NCI-H774 (cell line): ENCODE measurements at places on chromosomes 4 and X.

DNA sequence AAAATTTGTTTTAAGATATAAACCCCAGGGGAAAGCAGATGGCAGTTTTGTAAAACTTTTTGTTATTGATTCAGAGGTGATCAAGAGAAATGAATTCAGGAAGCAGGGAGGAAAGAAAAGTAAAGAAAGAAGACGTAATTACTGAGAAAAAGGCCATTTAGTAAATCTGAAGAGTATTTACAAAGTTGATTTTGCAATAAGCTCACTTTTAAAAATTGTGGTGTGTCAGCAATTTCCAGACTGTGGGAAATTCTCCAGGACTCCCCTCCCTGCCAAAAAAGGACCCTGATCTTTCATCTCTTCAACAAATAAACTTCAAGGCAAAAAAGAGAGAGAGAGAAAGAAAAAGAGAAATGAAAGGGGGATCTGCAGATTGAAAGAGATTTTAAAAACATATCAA, 36.6 kb downstream of the PCYT1B start:
- no peak for DNase-seq

DNA sequence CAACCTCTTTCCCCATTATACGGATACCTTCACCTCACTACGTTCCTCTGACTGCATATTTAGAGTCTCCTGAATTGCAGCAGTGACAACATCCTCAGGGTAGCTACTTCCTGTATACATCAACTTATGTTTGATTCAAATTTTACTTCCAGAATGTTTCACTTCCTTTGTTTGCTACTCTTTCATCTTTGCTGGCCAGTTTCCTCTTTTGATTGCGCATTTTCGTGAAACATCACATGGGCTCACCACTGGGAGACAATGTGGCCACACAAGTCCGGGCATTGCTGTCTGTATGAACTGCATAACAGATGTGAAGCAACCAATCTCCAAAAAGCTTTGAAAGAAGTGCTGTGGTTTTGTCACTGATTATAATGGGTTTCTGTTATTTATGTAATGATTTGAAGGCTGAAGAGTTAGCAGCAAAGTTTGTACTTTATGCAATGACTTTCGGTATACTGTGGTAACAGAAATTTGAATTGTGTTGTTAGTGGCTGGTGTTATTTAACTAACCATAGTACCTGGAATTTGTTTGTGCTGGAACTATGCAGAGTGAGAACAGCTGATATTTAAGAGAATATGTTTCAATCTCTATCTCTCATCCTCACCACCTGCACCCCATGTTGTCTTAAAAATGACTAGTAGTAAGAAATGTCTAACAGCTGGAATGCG, 7.4 kb downstream of the SNCA start:
- no peak for DNase-seq

DNA sequence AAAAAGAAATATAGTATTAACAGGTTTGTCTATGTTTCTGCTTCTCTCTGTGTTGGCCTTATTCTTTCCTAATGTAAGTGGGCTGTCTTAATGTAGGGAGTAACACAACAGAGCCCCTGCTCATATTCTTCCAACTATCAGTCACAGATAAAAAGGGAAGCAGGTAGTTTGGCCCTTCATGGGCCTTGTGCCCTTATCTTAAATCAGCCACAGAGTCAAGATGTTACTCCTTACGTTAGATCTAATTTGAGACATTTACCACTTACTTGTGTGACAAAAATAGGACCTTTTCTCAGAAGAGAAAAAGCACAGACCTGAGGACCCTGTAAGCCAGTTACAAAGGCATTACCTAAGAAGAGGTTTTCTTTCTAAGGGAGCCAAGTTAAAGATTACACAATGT, 589.0 kb downstream of the GRXCR1 start:
- DNase-seq: no peak

- no peak for DNase-seq
Measured at GRCh38 chr4:66091786-66092185, 421.5 kb upstream of the EPHA5 start.

GRCh38 chrX:133697656-133698055, 282.4 kb upstream of the GPC4 start:
- DNase-seq: no peak

GRCh38 chr4:129526812-129527211, 430.9 kb downstream of the C4orf33 start:
- no peak for DNase-seq

DNA sequence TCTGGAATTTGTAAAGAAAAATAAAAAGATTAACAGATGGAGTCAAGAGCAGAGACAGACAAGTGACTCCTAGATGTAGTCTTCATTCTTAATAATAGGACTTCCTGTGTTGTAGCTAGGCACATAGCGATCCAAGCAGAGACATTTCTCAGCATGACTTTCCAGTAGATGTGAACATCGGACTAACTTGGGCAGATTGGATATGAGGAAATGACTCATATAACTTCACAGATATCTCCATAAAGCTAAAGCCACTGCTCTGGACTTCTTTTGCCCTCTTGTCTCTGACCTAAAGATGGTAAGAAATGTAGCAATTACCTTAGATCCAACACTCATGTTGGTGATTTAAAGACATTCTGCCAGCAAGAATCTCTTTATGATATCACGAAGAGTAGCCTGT, 131.7 kb downstream of the EPHA5 start:
- DNase-seq: no peak

DNA sequence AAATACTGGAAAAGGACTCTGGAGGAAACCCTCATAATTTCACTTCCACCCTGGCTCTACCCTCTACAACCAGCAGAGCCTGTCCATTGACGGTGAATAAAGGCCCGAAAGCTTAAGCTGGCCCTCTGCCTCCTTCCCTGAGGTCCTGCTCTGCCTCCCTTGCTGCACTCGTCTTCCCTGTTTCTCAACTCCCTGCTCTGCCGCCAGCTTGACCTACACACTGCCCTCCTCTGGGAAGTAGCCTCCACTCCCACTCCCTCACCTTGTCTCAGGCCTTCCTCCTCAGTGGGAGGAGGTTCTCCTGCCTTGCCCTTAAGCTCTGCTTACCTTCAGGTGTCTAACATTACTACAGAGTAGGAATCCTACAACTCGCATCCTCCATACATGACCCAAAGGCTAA, 608.6 kb upstream of the NR3C2 start:
- no peak for DNase-seq

DNA sequence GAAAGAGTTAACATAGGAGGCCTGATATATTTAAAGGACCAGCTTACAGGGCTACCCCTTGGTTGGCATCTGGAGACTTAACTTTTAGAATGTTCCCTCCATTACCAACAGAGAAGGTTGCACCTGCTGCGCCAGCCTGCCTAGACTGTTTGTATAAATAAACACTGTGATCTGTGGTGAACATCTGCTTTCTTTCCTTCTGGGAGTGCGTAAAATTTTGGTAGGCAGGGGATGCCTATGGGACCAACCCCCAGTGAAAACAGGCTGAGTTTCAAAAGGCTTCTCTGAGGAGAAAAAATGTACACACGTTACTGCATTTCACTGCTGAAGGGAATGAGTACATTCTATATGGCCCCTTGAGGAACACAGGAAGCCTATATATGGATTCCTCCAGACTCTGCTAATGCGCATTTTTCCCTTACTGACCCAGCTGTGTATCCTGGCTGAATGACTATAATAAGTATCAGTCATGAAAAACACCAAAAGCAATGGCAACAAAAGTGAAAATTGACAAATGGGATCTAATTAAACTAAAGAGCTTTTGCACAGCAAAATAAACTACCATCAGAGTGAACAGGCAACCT, 13.8 kb downstream of the CENPC start:
- DNase-seq: no peak

DNA sequence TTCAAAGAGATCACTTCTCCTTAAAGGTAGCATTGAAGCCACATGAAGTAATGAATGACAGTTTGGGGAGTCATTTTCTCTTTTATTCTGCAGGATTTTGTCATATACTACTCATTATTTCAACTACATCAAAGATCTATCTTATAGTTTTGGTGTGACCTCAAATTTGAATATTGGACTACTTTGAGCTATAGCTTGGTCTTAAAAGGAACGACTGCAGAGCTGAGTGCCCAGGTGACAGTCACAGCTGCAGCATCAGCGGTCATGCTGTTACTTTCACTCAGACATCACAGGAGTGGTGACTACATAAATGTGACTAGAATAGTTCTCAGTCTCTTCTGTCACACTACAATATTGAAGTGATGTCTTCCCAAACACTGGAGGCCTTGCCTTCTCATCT, 10.7 kb upstream of the SPCS3 start:
- no peak for DNase-seq

- DNase-seq: no peak
Measured at GRCh38 chr4:70901607-70901983, 574 bp upstream of the MOB1B start.

GRCh38 chr4:3836756-3837601, 70.8 kb downstream of the ADRA2C start:
- DNase-seq: no peak

DNA sequence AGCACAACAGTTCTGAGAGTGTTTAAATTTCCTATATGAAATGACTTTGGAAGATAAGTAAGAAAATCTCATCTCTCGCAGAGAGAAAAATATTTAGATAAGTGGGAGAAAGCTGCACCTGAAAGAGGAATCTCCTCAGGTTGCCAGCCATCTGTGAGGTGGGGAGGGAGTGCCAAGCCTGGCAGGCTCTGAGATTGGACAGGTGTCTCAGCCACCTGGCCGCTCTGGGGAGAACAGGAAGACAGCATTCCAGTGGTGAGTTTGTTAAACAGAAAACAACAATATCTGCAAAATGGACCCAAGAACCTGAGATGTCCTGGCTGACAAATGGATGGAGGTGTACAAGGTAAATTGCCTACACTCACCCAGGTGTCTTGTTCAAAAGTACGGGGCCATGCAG, 31.3 kb downstream of the EMCN start:
- DNase-seq: no peak

GRCh38 chrX:46737462-46737861, 21.5 kb downstream of the SLC9A7 start:
- no peak for DNase-seq

- DNase-seq: peak; percentile 57
Measured at GRCh38 chr4:121108557-121108956, 36.2 kb upstream of the NDNF start.

- peak; percentile 79 for DNase-seq
Measured at GRCh38 chrX:118823263-118824172, at the start of gene ZCCHC12. TSS of gene ZCCHC12 (plus strand) at chrX:118823824. CDS start at chrX:118825245, 1,421 bp downstream.

DNA sequence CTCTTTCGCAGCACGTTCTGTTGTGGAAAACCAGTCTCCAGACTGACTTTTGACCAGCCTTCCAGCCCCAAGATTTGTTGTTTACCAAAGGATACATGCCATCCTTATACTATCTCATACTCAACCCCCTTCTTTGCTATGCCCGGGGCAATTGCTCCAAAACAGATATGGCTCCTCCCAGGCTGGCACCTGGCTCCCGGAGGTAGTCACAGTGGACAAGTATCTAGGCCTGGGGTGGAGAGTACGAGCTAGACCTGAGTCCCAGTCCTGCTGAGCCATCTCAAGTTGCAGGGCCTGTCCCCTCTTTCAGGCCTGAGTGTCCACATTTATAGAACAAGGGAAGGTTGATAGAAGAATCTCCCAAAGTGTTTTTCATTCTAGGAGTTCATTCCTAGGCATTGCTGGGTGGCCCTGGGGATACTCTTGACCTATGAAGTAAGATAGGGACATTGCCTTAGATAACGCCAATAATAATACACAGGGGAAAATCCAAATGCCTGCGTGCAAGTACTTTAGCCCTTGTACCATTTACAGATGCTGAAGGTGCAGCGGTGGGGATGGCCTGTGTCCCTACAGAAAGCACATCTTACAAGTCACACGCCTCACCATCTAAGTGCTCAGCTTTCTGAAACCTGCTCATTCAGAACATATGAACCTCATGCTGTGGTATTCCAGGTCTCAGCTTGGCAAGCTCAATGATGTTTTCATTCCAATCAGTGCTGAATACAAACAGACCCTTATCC, 136.7 kb upstream of the MAMLD1 start:
- no peak for DNase-seq

DNA sequence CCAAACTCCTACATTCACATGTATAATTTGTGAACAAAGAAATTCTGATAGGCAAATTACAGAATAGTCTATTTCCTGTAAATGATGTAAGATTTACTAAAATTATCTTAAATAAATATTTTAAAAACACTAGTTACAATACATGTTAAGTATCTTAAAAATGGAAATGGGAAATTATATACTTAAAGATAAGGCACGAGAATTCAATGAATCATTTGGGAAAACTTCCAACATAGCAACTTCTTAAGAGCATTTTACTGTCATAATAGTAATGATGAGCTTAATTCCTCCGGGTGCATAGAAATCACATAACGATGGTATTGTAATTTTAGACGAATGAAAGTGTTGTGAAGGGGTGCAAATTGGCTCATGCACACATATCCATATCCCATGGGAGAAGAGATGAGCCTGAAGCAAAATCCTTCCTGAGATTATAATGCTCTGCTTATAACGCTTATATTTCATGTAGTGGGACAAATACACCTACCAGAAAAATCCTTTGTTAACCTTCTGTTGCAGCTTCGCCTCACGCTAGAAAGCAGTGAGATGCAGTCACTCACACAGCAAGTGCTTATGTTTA, 873.5 kb downstream of the PDHA2 start:
- no peak for DNase-seq

DNA sequence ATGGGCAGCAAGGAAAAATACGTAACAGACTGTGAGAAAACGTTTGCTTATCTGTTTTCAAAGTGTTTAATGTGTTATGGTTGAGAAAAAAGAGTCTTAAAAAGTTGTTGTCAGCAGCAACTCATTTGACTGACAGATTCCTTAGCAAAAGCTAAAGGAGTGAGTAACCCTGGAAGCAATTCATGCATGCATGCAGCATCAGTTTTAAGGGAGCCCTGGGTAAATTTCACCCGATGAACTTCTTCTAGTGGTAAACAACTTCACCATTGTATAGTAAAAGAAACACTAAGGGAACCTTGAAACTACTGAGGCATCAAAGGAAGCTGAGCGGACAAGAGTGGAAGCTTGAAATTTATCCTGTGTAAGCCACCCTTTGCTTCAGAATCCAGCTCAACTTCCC, 583.2 kb upstream of the INTU start:
- no peak for DNase-seq

DNA sequence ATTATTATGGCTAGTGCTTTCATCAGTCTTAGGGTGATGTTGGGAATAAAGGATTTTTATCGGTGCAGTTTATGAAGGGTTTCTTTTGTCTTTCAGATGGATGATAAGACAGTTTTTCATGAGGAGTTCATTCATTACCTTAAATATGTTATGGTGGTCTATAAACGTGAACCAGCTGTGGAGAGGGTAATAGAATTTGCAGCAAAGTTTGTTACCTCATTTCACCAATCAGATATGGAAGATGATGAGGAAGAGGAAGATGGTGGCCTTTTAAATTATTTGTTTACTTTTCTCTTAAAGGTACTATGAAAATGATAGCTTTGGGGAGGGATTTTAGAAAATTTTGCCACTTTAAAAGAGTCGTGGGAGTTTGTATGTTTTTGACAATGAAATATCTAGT, 1.3 kb downstream of the NCAPG start:
- DNase-seq: no peak

DNA sequence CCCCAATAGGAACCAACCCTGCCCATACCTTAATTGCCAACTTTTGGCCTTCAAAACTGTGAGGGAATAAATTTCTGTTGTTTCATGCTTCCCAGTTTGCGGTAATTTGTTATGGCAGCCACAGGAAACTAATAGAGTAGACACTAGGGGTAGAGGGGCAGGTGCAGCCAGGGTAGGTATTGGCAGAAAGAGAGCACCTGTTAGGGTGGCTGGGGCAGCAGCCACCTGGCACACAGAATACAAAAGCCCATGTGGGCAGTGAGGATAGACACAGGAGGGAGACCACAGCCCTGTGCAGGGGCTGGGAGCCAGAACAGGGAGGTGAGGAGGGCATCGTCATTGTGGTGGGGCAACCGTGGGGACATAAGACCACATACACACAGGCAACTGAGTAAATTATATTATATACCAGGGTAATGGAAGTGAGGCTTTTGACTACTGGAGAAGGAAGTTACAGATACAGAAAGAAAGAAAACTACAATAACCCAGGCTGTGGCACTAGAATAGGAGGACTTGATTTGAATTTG, 28.2 kb downstream of the IRF2 start:
- peak; percentile 28 for DNase-seq
